ENCODE measurements at places on chromosomes 11 and 22. TPM values are rescaled to one million over a fixed set of nuclear protein-coding genes. Genes with fewer than 3 reads are reported as not detected.

DNA sequence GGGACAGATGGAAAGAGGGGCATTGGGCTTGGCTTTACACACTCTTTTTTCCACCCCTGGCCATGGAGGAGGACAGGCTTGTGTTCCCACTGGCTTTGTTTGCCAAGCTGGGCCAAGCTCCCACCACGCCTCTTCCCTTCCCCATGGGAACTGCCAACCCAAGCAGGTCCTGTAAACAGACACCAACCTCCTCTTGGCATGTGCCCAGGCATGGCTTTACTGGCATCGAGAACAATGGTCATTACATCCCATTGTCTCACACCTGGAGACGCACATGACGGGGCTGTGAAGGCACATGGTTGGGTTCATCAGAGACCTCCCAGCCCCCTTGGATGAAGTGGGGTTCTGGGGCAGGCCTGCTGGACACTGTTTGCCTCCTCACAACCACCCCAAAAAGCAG lies 11.7 kb downstream of the SEC14L3 start:
- no peaks in the 10 kb centered on the region for H3K36me3 ChIP-seq
- no peak for DNase-seq
- H3K4me1 ChIP-seq: no peaks in the 10 kb centered on the region
- H3K27me3 ChIP-seq: no peaks in the 10 kb centered on the region

GRCh38 chr11:44564670-44565210 lies 723 bp upstream of the CD82 start:
- H3K27ac ChIP-seq: peak overlapping the region; percentile 51
- DNase-seq: no peak
- H3K27me3 ChIP-seq: no peaks in the 10 kb centered on the region
- no peaks in the 10 kb centered on the region for H3K36me3 ChIP-seq
- peak overlapping the region; percentile 52 for H3K4me3 ChIP-seq

DNA sequence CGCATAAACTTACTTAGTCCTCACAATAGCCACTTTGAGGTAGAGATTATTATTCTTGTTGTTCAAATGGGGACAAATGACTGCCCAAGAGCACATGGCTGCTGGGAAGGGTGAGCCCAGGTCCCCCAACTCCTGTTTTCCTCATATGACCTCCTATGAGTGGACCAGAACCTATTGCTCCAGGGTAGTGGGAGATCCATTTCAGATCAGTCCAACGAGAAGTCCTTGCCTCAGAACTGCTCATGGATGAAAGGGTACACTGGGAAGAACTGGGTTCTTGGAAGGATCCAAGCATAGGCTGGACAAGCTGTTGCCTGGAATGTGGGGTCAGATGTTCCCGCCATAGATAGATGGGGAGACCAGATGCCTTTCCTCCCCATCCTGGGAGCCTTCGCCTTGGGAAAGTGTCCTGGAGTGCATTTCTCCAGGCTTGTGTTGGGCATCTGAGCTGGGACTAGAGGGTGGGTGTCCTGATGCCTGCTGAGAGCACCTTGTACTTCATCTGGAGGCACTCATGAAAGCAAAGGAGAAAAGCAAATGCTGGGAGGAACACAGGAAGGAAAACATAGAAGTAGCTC lies 146.3 kb upstream of the B3GAT1 start:
- H3K27me3 ChIP-seq: no peaks in the 10 kb centered on the region
- no peaks in the 10 kb centered on the region for H3K36me3 ChIP-seq
- H3K27ac ChIP-seq: no peak overlapping the region
- H3K4me3 ChIP-seq: no peak overlapping the region
- H3K4me1 ChIP-seq: no peaks in the 10 kb centered on the region

- DNase-seq: no peak
- H3K36me3 ChIP-seq: peaks cover 1% of the 10 kb centered on the region
- H3K4me3 ChIP-seq: no peak overlapping the region
- peaks cover 22% of the 10 kb centered on the region for H3K4me1 ChIP-seq
- H3K27me3 ChIP-seq: no peaks in the 10 kb centered on the region
- peak overlapping the region; percentile 18 for H3K27ac ChIP-seq
These were observed 50.5 kb downstream of the SMCO4 start for GRCh38 chr11:93492464-93493251.

DNA sequence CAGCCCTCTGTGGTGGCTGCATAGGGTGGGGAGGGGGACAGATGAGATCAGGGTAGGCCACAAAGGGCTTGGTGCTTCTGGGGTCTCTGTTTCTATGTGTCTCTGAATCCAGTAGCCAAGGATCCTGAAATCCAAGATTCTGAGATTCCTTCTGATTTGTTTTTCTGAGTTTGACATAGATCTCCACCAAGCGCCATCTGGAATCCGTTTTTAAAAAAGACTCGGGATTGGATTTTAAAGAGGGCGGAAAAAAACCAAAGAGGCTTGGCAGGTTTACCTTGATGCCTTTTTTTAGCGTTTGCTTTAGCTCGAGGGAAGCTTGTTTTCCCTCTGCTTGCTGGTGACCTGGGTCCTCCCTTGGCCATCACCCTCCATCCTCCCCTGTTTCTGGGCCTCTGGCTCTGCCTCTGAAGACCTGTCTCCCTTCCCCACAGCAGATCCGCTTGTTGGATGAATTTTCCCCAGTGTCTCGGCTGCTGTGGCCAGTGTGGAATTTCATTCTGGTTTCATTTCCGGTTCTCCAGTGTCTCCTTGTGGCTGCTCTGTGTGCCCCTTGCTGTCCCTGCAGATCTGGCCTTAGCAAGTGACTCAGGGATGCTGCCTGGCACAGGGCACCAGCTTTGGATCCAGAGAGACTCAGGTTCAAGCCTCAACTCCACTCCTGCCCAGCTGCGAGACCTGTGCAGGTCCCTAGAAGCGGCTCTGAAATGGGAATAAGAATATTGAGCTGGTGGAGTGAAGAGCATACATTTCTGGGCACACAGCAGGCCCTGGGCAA lies 15.1 kb downstream of the SYNGR1 start:
- H3K4me1 ChIP-seq: peaks cover 19% of the 10 kb centered on the region
- no peaks in the 10 kb centered on the region for H3K36me3 ChIP-seq
- no peak for DNase-seq
- H3K27me3 ChIP-seq: no peaks in the 10 kb centered on the region

GRCh38 chr11:5257296-5257695 lies 2.7 kb upstream of the HBG2 start:
- no peak overlapping the region for H3K27ac ChIP-seq
- DNase-seq: no peak
- H3K4me3 ChIP-seq: no peak overlapping the region
- no peaks in the 10 kb centered on the region for H3K27me3 ChIP-seq

DNA sequence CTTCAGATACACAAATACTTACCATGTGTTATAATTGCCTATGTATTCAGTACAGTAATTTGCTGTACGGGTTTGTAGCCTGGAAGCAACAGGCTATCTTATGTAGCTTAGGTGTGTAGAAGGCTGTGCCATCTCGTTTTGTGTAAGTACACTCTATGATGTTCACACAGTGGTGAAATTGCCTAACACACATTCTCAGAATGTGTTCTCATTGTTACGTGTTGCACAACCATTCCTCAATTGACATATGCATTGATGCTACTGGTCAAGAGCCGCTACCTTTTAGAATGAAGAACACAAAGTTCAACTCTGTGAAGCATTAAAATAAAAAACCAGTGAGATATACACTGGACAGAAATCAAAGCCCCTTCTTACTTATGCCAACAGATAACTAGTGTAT lies 26.7 kb downstream of the SVIP start:
- no peak for DNase-seq
- H3K27ac ChIP-seq: no peak overlapping the region
- no peaks in the 10 kb centered on the region for H3K4me1 ChIP-seq
- H3K27me3 ChIP-seq: no peaks in the 10 kb centered on the region

DNA sequence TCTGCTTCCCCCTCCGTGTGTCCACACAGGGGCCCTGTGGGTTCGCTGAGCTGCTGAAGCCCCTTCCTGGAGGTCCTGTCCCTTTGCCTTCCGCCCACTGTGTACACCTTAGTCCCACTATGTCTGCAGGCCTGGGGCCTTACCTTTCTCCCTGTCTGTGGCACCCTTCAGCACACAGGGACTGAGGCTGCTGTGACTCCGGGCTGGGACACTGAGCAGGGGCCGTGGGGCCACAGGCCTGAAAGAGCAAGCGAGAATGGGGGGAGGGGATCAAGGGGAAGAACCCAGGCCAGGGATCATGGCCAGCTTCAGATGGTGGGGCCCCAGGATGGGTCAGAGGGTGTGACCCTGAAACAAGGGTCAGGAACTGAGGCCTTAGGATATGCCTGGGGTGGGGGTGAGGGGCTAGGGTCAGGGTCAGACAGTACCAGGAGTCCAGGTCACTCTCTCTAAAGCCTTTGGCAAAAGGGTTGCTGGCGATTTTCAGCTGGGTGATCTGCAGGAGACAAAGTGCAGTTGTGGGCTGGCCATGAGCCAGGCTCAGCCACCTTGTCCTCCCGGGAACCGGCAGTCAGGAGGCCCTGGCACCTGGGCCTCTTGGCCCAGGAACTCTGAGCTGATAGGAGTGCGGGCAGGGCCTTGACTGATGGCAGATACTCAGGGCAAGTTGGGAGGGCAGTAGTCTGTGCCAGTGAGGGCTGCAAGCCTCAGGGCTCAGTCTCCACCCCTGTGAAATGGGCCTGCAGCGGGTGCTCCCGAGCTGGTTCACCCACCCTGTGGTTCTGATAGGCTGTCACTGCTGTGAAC lies 2.6 kb upstream of the NUDT8 start:
- no peak overlapping the region for H3K27ac ChIP-seq
- no peaks in the 10 kb centered on the region for H3K36me3 ChIP-seq
- H3K27me3 ChIP-seq: no peaks in the 10 kb centered on the region
- DNase-seq: no peak
- H3K4me1 ChIP-seq: peaks cover 11% of the 10 kb centered on the region
- H3K4me3 ChIP-seq: no peak overlapping the region

GRCh38 chr11:6405846-6406245 lies 13.0 kb downstream of the APBB1 start:
- H3K27me3 ChIP-seq: no peaks in the 10 kb centered on the region
- H3K36me3 ChIP-seq: no peaks in the 10 kb centered on the region
- no peak overlapping the region for H3K4me3 ChIP-seq
- H3K4me1 ChIP-seq: peaks cover 39% of the 10 kb centered on the region
- DNase-seq: no peak
- H3K27ac ChIP-seq: peak overlapping the region; percentile 89

The OR2AT4 gene
- not detected for total RNA-seq

The CSF2RB gene
- total RNA-seq: not detected

The WNT11 gene
- total RNA-seq: 22.6 TPM

The AP5B1 gene
- total RNA-seq: 19.3 TPM

The CD3E gene
- not detected for total RNA-seq

The PPM1F gene
- 18.9 TPM for total RNA-seq

The FAM180B gene
- total RNA-seq: not detected

All from Caco-2 (cell line).